ENCODE measurements at places on chromosomes 12 and 14. TPM values are rescaled to one million over a fixed set of nuclear protein-coding genes. Genes with fewer than 3 reads are reported as not detected.
A peak's percentile ranks its signal among the peaks of the same experiment; 100 is the strongest.

The NKX2-1 gene
- 121 TPM for polyA plus RNA-seq

The BCL11B gene
- polyA plus RNA-seq = 2.6 TPM

The CLEC2A gene
- not detected for polyA plus RNA-seq

The DTD2 gene
- 21.5 TPM for polyA plus RNA-seq

The ARG2 gene
- polyA plus RNA-seq = 1.9 TPM

The EFS gene
- polyA plus RNA-seq = 49.9 TPM

The SLC5A8 gene
- polyA plus RNA-seq = 0.16 TPM

The ASB8 gene
- 43.2 TPM for polyA plus RNA-seq

The OVCH1 gene
- not detected for polyA plus RNA-seq

The NGB gene
- not detected for polyA plus RNA-seq

The KRT77 gene
- not detected for polyA plus RNA-seq

GRCh38 chr12:19214020-19214419 lies 84.5 kb downstream of the PLEKHA5 start:
- DNase-seq = no peak

DNA sequence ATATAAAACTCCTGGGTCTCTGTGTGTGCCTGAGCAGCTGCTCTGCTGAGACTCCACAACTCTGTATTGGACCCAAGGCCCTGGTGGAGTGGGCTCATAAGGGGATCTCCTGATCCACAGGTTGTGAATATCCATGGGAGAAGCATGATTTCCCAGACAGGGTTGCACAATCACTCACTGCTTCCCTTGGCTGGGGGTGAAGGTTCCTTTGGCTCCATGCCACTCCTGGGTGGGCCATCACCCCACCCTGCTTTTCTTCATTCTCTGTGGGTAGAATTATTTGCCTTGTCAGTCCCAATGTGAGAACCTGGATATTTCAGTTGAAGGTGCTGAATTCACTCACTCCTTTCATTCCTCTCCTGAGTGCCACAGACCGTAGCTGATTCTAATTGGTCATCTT lies 205.2 kb upstream of the TMEM260 start:
- DNase-seq = no peak

DNA sequence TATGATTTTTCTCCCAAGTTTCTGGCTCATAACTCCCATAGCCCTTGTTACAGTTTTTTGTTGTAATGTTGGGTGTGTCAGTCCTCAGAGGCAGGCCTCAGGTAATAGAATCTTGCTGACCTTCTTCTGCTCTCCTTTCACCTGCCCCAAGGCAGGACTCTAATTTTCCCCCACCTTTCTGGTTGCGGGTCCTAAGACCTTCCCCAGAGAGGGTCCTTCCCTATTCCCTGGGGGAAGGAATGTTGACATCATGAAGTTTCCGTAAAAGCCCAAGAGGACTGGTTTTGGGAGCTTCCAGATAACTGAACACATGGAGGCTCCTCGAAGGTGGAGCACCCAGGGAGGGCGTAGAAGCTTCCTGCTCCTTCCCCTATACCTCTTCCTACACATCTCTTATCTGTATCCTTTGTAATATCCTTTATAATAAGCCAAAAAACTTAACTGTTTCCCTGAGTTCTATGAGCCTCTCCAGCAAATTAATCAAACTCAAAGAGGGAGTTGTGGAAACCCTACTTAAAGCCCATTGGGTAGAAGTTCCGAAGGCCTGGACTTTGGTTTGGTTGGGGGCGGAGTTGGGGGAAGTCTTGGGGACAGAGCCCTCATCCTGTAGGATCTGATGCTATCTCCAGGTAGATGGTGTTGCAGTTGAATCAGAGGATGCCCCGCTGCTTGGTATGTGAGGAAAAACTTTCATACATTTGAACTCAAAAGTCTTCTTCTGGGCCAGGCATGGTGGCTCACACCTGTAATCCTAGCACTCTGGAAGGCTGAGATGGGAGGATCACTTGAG lies 9.0 kb upstream of the TMED10 start:
- no peak for DNase-seq

DNA sequence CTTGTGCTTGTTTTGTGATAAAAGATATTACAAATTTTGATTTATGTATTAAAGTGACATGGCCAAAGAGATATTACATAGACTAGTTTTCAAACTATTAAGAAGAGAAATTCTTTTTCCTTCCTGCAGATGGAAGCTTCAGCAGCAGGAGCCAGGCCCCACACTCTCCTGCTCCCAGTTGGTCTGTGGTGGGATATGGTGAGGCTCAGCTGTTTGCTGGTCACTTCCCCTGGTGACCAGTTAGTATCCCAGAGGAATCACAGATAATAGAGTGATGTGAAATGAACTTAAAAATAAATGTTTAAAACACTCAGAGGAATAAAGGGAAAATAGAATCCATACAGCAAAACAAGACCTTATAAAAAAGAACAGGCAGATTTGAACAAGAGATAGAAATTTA lies 154.7 kb downstream of the KTN1 start:
- DNase-seq = no peak

DNA sequence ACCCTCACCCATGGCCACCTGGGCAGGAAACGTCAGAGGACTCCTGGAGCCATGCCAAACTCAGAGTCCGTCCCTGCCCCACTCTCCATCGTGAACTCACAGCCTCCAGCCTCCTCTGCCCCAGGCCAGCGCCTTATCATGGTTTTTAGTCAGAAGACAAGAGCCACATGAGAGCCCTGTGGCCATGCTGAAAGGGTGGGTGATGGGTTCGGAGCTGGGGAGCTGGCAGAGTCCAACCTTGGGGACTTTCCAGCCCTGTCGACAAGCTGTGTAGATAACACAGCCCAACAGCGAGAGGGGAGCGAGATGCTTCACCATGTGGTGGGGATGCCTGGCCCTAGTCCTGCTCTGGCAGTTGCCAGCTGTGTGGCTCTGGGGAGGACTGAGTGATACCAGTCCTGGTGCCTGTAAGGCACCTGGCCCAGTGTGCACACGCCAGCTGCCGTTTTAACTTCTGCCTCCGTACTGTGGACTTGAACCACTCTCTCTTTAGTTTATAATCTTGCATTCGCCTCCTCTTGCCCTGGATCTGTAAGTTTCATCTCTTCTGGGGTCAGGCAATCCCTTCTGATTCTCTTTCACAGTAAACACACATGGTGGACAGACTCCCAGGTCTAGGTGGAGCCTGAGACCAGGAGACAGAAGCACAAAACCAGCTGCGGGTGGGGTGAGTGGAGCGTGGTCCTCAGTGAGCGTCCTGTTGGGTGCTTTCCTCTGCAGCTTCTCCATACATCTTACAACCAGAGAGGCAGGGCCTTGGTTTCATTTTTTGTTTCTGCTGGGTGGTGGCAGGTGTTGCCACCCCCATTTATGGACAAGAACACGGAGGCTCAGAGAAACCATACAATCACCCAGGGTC lies 55.3 kb downstream of the RIN3 start:
- DNase-seq = no peak

DNA sequence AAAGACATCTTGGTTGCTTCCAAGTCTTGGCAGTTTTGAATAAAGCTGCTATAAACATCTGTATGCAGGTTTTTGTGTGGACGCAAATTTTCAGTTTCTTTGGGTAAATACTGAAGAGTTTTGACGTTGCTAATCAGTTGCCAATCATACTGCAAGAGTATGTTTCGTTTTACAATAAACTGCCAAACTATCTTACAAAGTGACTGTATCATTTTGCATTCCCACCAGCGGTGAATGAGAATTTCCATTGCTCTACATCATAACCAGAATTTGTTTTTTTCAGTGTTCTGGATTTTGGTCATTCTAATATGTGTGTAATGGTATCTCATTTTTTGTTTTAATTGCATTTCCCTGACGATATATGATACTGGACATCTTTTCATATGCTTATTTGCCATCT lies 190.8 kb upstream of the PARP11 start:
- DNase-seq = no peak

DNA sequence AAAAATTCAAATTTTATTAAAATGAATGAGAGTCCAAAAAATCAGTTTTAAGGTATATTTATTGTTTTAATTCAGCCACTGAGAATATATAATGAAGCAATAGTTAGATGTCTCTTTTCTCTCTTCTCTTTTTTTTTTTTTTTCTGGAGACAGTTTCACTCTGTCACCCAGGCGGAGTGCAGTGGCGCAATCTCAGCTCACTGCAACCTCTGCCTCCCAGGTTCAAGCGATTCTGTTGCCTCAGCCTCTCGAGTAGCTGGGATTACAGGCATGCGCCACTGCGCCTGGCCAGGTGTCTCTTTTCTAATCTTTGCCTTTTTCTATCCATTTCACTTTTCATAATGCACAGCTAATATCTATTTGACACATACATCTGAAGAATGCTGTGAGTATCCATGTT lies 307.1 kb upstream of the RGS6 start:
- no peak for DNase-seq

GRCh38 chr12:82357340-82357739 lies 847 bp downstream of the CCDC59 start:
- DNase-seq = no peak

- DNase-seq = no peak
These were observed 196.1 kb upstream of the ALG10B start for GRCh38 chr12:38120438-38120837.

DNA sequence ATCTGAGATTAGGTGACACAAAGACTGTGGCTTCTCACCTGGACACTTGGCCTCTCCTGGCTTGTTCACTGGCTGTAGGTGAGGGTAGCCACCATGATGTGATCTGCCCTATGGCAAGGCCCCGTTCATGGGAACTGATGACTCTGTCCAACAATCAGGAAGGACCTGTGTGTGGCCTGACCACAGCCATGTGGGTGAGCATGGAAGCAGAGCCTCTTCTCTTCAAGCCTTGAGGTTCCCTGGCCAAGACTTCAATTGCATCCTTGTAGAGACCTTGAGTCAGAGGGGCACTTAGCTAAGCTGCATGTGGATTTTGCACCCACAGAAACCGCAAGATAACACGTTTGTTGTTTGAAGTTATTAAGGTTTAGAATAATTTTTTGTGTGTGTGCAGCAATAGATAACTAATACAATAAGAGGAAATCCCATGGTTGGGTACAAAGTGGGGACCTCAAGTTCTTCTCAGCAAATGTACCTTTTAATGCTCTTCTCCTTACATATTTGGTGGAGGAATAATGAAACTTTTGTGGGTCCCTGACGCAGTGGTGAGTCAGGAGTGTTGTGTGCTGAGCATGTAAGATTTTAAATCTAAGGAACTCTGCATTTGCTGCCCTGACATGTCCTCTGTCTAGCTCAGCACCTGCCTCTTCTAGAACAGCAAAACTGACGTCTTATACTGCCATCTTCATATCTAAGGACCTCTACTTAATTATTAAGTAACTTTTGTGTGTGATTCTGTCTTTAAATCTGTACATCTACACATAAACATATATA lies 27.5 kb upstream of the PLEKHG7 start:
- no peak for DNase-seq

DNA sequence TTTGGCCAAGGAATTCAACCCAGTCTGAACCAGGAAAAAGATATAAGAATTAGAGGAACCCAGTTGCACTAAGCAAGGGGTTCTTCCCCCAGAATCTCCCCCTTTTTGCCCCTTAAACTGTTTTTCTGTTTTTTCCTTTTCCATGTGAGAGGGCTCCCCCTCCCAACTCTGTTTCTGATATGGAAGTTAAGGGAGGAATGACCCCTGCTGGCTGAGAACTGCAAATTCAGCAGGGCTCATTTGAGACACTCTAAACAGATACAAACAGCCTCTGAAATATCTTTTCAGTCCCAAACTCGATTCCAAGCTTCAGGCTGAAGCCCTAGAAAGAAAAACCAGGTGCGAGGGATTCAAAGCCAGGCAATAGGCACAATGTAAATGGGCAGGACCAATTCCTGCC lies 132.7 kb downstream of the SLC41A2 start:
- DNase-seq = no peak

- DNase-seq = no peak
These were observed 890 bp upstream of the BCL7A start for GRCh38 chr12:122020795-122021192.

GRCh38 chr14:55846826-55847446 lies 266.9 kb downstream of the KTN1 start:
- no peak for DNase-seq

DNA sequence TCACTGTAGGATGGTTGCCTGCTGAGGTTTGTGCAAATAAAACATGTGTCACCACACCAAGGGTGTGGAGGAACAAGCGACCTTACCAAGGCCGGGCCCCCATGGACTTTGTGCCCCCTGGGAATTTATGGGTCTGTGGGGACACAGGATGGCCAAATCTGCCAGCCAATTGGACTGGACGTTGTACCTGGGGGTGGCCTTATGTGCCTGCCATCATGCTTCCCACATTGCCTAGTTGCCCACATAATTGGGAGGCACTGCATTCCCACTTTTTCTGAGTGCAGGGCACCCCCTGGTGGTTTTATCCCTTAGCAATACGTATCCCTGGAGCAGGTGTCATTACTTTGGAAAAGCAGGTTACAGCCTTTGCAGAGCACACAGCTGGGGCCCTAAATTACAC lies 92.6 kb upstream of the TMPO start:
- DNase-seq = no peak

GRCh38 chr12:27257104-27257843 lies 13.2 kb downstream of the STK38L start:
- no peak for DNase-seq

GRCh38 chr12:97503073-97503855 lies 40.7 kb downstream of the RMST start:
- no peak for DNase-seq

GRCh38 chr12:29148596-29148910 lies 525 bp upstream of the FAR2 start:
- peak; percentile 10 for DNase-seq

DNA sequence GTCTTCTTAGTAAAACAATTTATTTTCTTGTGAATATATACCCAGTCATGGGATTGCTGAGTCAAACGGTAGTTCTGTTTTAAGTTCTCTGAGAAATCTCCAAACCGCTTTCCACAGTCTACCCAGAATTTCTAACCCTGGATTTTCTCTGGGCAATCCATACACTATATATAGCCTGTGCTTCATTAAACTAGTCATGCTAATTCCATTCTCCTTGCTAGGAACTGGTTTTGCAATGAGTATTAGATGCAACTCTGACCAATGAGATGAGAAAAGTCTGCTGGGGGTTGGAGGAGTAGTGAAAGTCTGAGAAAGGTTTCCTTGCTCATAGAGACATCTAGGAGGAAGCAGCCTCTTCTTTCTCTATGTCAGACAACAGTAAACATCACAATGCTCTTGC lies 196.1 kb upstream of the CDKN3 start:
- no peak for DNase-seq

DNA sequence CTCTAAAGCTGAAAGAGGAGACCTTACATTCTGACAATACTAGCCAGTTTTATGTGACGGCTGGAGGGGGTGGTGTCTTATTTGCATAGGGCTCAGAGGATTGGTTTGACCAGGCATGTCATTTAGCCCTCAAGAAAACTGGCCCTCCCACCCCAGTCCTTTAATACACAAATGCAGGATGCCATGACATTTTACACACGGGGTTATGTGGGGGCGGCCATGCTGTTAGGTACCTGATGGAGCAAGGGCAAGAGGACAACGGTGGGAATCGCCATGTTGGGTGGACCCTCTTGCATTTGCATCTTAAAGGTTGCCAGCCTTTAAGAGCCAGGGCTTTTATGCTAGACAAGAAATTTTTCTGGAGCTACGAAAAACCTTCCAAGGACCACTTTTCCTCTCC lies 23.3 kb downstream of the MDM2 start:
- no peak for DNase-seq

All from right lung (tissue), 10 donors.